ENCODE measurements at places on chromosomes 1 and 21.

DNA sequence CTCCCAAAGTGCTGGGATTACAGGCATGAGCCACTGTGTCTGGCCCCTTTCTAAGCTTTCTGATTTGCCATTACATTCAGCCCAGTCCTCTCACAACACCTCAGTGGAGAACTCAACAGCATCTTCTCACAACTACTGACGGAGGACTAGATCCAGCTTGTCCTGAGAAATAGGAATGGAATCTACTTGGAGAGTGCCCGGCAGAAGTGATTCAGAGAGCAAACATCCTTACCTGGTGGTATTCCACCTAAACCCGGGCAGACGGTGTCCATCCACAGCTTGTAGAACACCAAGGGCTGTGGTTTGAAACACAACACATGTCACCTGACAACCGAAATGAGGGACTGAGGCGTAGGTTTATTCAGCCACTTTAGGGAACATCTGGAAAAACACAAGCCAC is 28.8 kb upstream of the CCSAP start:
- DNase-seq: no peak

GRCh38 chr1:40652468-40652867 is 13.0 kb downstream of the RIMS3 start:
- DNase-seq: no peak

- DNase-seq: no peak
Measured at GRCh38 chr21:15895142-15896106, 165.6 kb downstream of the USP25 start.

DNA sequence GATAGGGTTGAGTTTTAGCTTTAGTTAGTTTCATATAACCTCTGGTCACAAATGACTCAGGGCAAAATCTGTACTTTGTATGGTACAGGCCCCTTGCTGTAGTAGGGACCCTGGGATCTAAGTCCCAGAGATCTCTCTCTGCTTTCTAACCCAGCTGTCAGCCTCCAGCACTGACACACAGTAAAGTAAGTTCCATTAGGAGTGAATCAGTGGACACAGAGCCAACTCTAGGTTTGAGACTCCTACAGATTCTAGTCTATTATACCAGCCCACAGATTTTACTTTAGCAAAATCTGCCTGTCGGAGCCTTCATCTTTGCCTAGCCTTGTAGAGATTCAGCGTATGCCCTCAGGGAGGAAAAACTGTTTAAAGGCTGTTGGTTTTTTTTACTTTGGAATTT is 52.5 kb downstream of the ANGPTL1 start:
- no peak for DNase-seq

DNA sequence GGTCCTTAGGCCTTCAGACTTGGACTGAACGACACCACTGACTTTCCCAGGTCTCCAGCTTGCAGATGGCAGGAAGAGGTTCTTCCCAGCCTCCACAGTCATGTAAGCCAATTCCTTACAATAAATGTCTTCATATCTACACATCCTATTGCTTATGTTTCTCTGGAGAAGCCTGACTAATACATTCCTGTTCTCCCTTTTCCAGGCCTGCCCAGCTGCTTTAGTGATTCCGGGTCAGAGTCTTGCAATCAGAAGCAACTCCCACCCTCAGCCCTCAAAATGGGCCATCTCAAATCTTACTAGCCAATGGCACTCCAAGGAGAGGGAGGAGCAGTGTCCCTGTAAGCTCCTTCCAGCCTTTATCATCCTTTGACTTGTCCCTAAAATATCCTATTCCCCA is 16.4 kb upstream of the CPT2 start:
- no peak for DNase-seq

DNA sequence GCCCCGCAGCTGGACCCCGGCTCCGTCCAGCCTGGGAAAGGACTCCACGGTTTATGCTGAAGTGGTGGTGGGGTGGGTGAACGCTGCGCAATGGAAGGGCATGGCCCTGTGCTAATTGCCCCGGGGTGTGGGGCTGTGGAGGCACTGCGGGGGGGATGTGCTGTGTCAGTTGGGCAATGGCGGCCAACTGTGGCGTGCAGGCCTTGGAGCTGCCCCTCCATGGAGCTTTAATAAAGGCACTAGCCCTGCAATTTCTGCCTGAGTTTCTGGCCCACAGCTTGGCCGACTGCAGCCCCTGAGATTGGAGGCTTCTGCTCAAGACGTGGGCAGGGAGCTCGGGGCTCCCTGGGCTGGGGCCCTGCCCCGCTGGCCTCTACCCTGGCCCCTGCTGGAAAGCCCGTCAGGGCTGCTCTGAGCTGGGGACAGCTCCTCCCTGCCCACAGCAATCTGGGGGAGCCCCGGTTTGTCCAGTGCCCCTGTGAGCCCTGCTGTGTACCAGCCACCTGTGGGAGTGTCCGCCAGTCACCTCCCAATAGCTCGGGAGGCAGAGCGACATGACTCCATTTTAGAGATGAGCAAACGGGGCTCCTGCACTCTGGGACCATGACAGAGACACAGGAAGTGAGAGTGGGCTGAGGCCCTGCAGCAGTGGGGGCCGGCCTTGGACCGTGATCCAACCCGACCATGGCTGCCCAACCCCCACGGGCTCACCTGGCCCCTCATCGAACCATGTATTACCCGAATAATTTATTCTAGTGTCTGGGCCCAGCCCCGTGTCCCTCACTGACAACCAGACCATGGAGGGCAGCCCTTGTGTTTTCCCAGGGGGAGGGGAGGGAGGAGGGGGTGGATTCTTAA is 8.7 kb upstream of the TNFRSF14 start:
- no peak for DNase-seq

- no peak for DNase-seq
Measured at GRCh38 chr1:209989525-209989924, 51.5 kb downstream of the SYT14 start.

GRCh38 chr1:233641029-233641428 is 27.1 kb downstream of the KCNK1 start:
- no peak for DNase-seq

- peak; percentile 34 for DNase-seq
Measured at GRCh38 chr1:50976890-50977574, 7.0 kb downstream of the CDKN2C start.

DNA sequence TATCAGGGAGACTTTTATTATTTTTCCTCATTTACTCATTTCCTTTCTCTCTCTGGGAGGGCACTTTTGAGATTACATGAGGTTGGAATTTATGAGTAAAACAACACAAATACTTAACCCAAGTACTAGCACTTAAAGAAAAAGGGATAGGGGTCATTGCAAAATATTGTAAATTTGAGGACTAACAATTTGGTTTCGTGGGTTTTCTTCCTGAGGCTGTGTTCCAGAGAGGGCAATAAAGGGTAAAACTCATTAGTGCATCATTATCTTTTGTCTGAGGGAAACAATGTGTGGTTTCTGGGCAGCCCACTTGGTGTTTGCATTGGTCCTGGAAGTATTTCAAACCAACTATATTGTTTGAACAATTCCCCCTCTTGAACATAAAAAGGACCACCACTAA is 96.5 kb downstream of the GREM2 start:
- DNase-seq: no peak

- no peak for DNase-seq
Measured at GRCh38 chr1:238672262-238672661, 714.1 kb upstream of the CHRM3 start.

DNA sequence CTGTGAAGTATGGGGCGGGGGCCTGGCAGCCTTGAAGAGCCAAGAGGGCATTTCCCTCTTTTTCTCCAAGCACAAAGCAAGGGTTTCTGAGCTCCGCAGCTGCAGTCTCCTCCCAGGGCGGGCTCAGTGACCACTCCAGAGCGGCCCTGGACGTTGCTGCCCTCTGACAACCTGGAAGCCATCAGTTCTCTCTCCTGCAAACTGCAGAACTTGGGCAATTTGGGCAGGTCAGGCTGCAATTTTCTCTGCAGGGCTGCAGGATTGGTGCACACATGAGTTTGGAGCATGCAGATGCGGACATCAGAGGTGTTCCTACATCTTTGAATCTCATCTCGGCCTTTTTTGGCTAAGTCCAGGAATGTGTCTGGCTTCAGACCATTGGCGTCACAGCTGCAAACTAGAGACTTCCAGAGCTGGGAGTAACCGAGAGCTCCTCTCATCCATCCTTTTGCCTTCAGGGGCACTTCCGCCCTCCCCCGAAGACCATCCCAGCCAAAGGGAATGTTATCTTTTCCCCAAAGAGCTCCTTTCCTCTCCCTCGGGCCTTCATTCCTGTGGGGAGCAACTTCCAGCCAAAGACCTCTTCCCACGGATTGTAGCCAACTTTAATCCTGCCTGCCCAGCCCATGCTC is 139.6 kb upstream of the WNT4 start:
- no peak for DNase-seq

DNA sequence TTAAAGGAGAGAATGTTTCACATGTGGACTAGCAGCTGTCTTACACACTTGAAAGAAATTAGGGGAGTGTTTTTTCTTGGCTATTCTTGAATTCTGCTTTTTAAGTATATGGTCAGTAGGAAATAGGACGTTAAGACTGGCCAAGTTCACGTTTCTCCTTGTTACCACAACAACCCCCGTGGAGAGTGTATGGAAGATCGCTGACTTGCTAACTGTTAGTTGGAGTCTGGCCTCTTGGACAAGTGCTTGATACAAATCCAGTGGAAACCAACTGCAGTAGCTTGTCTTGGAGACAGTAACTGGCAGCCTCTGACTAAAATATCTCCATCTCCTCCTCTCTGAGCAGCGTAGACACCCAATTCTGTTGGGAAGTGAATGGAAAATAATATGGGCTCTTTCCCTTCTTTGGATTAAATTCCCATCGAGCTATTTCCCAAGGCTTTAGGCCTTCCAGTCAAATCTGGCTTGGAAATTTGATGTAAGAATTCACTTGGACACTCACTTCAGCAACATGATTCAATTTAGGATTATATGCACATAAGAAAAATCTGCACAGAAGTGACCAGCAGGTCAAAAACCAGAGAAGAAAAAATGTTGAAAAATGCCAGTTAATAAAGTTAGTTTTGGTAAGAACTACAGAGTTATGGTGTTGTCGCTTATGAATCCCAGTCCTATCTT is 3.6 kb upstream of the NFIA start:
- DNase-seq: no peak

- DNase-seq: no peak
Measured at GRCh38 chr1:77228836-77229235, 9.6 kb upstream of the PIGK start.

GRCh38 chr1:60073605-60074278 is at the start of gene C1orf87:
TSS of gene C1orf87 (minus strand) at chr1:60073770. CDS start at chr1:60072643, 1,127 bp downstream.
- DNase-seq: no peak

- no peak for DNase-seq
Measured at GRCh38 chr1:91651661-91652071, 151.0 kb downstream of the CDC7 start.

GRCh38 chr21:34298534-34299167 is 65.2 kb upstream of the KCNE2 start:
- DNase-seq: no peak

DNA sequence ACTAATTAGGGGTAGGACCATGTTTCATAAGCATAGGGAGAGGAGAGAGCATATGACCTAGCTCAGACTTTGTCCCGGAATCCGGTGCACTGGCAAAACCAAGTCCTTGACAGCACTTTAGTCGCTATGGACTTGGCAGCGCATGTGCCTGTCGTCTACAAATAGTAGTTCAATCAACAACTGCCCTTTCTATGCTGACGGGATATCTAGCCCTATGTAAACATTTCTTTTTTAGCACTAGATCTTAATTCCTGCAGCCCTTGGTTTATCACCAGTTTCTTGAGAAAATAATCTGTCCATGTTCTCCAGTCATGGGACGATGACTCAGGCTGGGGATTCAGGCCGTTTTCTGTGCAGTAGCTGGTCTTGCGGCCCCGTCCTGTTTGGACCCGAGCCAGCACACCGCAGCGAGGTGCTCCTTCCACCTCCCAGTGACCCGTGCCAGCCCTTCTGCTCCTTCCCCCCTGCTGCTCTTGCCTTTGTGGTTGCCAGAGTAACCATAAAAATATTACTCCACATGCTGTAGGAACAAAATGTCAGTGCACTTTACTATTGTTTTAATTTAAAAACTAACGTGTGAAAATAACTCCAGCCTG is 8.6 kb upstream of the MT1HL1 start:
- no peak for DNase-seq

- DNase-seq: no peak
Measured at GRCh38 chr21:45544449-45545235, 2.4 kb upstream of the SLC19A1 start.

DNA sequence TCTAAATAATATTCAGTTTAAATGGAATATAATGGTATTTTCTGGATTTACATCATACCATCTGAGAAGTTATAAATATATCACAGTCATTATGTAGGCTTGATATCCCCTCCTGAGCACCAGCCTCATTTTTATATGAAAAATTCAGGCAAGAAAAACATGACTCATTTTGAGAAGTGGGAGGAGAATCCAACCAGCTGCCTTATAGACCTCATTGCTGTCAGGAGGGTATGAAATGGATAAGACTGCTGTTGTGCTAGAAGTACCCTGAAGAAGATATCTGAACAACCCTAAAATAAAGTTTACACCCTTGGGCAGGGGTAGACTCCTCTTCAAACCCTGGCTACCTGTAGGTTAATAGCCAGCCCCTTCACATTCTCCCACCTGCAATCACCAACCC is 8.8 kb downstream of the GIPC2 start:
- no peak for DNase-seq

- peak; percentile 22 for DNase-seq
Measured at GRCh38 chr1:203627851-203628200, 1.2 kb downstream of the ATP2B4 start.

DNA sequence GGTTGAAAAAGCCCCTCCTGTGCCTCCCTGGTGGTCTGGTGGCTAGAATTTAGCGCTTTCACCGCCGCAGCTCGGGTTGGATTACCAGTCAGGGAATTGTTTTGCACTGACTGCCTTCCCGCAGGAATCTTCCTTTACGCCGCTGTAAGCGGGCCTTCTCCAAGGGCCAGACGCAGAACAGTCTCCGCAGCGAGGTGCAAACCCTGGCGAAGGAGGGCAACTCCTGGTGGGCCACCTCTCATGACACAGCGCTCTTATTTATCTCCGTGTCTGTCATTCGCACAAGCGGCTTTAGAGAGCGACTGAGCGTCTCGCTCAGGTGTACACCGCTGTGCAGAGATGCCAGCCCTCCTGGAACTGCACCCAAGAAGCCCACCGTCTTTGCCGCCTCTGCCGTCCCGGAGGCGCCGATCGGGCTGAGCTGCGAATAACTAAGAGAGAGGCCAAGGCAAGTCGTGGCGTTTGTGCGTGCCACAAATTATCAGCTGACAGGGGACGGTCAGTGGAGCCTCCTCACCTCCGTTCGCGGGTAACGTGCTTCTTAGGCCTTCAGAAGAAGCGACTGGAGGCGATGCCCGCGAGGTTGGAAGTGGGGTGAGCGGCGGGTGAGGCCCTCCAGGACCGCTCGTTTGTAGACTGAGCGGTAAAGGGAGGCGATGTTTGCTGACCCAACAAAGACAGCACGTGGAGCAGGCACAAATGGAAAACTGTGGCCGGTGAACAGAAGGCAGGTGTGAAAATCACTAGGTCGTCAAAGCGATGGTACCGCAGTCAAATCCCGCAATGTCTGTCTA is 93.5 kb downstream of the PRKAB2 start:
- no peak for DNase-seq

- no peak for DNase-seq
Measured at GRCh38 chr1:199208847-199209246, 570.0 kb downstream of the PTPRC start.

All from CD4-positive, alpha-beta T cell treated with Interferon alpha-2 for 1 hour (primary cell).